ENCODE measurements at places on chromosomes 1 and 21.

DNA sequence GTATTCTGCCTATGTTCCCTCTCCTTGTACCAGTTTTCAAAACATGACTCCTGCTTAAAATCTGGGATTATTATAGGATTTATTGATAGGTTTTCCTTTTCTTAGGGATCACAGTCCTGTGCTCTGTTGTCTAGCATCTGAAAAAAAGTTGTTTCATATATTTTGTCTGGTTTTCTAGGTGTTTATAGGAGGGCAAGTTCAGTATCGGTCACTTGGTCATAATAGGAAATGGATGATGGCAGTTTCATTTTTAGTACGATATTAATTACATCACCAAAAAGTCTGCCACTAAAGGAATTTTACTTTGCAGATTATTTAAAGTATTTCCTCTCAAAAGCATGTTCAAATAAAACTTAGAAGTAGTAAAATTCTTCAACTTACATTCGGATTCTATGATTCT lies 94.4 kb downstream of the RASAL2 start:
- no peak for DNase-seq

GRCh38 chr1:200029035-200029821 lies 1.7 kb downstream of the NR5A2 start:
- DNase-seq: peak; percentile 50

DNA sequence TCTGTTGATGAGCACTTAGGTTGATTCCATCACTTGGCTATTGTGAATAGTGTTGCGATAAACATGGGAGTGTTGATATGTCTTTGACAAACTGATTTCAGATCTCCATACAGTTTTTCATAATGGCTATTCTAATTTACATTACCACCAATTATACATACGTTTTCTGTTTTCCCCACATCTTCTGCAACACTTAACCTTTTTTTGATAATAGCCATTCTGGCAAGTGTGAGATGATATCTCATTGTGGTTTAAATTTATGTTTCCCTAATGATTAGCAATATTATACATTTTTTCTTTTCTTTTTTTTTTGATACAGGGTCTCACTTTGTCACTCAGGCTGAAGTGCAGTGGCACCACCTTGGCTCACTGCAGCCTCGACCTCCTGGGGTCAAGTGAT lies 17.0 kb downstream of the SNRPE start:
- no peak for DNase-seq

- DNase-seq: no peak
Observed at GRCh38 chr1:172821609-172822274, 162.8 kb downstream of the FASLG start.

GRCh38 chr1:51906306-51907078 lies 28.0 kb upstream of the NRDC start:
- DNase-seq: no peak

DNA sequence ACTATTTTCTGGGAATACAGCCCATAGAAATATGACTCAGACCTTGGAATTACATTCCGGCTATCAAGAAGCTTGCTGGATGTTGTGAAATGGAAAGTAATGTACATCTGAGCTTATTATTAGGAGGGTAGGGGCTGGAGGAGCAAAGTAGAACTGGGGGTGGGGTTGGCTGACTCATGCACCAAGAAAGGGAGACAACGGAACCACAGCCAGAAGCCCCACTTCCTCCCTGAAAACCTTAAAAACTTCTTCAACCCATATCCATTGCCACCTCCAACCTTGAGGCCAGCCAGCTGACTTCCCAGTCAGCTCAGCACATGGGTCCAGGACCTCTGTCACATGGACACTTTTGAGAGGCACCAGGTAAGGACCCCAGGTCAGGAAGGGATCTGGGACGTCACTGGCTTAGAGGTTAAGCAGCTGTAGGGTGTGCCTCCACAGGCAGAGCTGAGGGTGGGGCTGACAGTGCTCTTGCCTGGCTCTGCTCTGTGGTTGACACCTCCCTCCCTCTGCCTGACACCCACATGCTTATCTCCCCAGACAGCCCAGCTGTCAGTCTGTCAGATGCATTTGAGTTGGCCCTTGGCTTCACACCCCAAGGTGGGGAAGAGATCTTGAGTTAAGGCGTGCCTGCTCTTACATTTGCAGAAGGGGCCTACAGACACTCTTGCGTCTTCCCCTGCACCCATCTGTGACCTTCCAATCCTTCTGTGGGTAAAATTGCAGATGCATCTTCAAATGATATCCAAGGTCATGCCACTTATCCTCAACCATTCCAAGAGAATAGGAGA lies 5.7 kb upstream of the ZNF683 start:
- no peak for DNase-seq

DNA sequence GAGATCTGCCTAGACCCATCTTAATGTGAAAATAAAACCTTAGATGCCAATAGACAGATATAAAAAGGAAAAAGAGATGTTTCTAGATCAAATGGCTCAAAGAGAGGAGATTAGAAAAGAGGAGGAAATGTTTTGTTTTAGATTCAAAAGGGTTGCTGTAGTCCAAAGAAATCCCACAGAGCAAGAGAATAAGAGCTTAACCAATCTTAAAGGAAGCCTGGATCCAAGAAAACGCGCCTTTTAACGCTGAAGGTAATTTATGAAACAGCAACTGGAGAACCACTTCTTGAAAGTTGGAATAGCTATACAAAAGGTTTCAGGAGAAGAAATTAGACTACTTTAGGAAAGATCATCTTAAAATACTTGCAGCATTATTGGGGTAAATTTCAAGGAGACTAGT lies 298.8 kb downstream of the BRINP2 start:
- no peak for DNase-seq

DNA sequence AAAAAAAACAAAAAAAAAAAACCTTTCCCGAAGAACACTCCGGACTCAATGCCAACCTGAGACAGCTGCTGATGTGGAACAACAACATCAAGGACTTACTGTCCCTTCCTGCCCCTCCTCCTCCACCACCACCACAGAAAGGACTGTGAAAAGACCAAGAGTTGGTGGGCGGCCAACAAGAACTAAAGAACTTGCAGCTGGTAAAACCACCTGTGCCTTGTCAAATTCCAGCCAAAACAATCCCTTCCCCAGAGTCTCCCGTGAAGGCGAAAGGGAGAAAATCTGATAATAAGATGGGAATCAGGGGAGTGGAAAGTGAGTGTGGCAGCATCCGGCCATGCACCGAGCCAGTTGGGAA lies 88.9 kb downstream of the PROX1 start:
- no peak for DNase-seq

- DNase-seq: no peak
Observed at GRCh38 chr1:181192316-181192715, 103.8 kb downstream of the IER5 start.

DNA sequence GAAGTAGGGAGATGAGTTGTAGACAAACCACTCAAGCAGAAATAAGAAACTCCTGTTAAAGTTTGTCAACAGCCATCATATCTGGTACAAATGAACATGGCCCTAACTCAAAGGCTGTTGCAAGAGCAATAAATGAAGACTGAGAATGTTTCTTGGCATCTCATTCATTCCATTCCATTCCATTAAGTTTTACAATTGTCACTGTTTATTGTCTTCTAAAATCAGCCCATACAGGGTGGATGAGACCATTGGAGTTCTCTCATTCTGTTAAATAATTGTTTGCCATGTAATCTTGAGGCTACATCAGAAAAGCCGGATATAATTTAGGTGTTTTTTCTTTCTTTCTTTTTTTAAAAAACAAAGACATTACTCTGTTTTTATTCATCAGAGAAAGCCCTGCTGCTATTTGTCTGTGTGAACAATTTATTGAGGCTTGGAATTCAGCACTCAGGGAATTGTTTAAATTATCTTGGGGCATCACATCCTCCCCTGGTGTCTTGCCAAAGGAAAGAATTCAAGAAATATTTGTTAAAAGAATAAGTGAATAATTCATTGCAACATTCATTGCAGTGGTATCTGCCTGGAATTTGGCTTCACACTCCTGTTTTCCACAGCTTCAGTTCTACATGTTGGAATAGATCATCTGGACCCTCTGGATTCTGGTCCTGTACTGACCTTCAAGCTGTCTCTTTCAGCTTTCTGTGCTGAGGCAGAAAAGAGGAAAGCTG lies 604.5 kb downstream of the PLPP3 start:
- DNase-seq: no peak

GRCh38 chr1:18726368-18726767 lies 95.7 kb downstream of the PAX7 start:
- no peak for DNase-seq

DNA sequence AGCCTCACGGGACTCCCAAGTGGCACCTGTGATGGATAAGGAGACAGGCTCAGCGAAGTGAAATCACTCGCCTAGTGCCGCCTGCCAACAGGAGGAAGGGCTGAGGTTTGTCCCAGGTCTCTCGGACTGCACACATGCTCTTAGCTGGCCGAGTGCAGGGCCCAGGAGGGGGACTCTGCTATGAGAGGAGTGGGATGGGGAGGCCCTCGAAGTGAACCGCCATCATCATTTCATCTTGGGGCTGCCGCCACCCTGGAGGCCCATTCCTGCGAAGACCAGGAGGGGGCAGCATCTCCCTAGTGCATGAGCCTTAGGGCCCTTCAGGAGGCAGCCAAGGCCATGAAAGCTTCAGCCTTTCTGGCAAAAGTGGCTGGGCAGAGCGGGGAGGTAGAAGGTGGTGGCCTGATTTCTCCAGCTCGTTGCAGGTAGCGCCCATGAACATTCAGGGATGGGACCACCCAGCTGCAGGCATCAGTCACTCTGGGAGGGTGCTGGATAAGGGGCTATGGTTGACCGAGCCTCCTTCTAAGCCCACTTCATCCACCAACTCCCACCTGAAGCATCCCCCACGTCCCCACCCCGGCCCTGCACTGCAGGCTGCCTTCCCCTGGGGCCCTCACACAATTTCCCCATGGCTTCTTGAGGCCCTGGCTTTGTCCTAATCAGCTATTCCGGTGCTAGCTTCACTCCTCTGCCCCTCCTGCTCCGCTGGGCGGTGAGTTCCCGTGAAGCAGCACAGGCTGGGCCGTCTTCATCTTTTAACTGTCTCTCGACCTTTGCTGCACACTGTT lies 17.2 kb upstream of the RASSF5 start:
- peak; percentile 77 for DNase-seq

DNA sequence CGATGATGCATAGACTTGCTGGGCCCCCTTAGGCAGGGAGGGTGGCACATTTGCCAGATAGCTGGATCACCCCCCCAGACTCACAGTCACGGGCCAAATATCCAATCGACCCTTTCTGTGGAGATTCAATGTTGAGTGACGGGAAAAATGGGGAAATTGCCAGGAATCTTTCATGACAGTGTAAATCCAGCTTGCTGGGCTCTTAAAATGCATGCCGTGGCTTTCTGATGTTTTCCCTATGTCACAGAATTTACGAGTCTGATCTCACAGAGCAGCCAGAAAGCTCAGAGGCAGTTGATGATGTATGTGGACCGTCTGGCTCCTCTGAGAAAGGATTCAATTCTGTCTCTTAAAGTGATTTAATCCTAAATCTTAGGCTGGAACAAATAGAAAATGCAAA lies 150.1 kb upstream of the ZNF644 start:
- DNase-seq: peak; percentile 74

- DNase-seq: no peak
Observed at GRCh38 chr1:7827126-7827955, 25.5 kb downstream of the UTS2 start.

- no peak for DNase-seq
Observed at GRCh38 chr1:178538192-178538916, 25.4 kb downstream of the TEX35 start.
